NCI-H2171 treated with DMSO at 0.1 percent for 48 hours (cell line): ENCODE measurements at places on chromosomes 6 and 20.

- DNase-seq: no peak
Observed at GRCh38 chr20:38131588-38132121, 33.4 kb downstream of the TGM2 start.

- DNase-seq: no peak
Observed at GRCh38 chr20:49747707-49748524, 34.2 kb upstream of the B4GALT5 start.

- DNase-seq: no peak
Observed at GRCh38 chr6:99186417-99186816, 163.1 kb downstream of the FAXC start.

- no peak for DNase-seq
Observed at GRCh38 chr20:1206366-1207148, 3.3 kb downstream of the C20orf202 start.

GRCh38 chr6:37717836-37718251 lies 20.2 kb upstream of the MDGA1 start:
- no peak for DNase-seq

DNA sequence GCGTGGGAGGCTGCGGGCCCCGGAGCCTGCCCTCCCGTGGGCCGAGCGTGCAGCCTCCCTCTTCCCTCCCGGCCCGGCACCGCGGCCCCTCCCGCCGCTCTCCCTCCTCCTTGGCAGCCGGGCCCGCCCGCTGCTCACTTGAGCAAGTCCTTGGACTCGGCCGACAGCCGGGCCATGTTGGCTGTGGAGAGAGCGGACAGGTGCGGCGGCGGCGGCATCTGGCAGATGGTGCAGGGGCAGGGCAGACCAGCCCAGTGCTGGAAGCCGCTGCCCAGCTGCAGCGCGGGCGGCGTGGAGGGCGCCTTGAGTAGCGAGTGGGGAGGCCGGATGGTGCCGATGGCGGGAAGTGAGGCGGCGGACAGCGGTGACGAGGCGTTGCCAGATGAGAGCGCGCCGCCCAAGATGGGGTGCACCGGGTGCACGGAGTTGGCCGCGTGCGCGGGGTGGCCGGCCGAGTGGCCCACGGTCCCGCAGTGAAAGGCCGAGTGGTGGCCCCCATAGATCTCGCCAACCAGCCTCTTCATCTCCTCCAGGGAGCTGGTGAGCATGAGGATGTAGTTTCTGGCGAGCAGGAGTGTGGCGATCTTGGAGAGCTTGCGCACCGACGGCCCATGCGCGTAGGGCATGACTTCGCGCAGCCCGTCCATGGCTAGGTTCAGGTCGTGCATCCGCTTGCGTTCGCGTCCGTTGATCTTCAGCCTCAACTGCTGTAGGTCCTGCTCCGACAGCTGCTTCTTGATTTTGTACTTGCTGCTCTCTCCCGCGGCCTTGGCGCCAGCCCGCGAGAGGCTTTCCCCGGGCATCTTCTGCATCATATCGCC lies 766 bp downstream of the OLIG3 start:
- peak; percentile 71 for DNase-seq

GRCh38 chr6:168046696-168047095 lies 32.3 kb downstream of the FRMD1 start:
- no peak for DNase-seq

- no peak for DNase-seq
Observed at GRCh38 chr6:4512051-4512471, 264.1 kb upstream of the CDYL start.

GRCh38 chr6:116010790-116011401 lies 49.8 kb downstream of the FRK start:
- peak; percentile 72 for DNase-seq

DNA sequence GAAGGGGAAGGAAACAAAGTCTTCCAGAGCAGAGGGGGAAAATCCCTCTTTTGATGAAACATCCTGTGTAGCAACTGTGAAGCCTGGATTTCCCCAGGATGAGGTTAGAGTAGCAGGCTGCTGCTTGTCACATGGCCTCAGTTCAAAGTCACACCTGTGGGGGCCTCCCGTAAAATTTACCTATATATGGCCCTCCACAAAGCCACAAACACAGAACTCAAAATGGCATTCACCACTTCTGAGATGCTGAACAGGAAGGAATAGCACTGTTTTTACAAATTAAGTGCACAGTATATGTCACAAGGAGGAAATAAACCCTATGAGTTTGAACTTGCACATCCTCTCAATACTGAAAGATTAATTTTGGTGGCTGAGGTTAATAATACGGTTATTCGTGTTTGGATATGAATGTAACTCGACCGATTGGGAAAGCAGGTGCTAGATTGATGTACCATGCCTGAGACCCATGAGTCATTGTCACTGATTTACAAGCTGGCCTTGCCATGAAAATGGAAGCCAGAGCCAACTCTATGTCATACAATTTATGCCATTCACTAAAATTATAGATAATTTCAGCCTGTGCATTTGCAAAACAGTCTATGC lies 70.6 kb downstream of the SGK1 start:
- DNase-seq: no peak

DNA sequence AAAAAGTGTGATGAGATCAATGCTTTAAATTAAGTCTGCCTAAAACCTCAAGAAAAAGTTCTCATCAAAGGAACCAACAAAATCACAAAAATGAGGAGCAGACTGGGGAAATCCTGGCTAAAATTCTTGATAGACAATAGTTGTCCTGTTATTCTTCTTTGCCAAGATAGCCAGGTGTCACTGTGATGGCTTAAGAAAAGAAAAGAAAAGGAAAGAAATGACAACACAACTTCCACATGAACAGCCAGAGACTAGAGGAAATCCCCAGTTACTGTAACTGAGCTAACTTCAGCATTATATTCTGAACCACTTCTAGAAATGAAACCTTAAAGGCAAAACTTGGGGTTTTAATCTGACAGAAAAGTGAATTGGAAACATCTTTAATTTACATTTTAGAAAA lies 129.6 kb downstream of the CD24 start:
- no peak for DNase-seq

- no peak for DNase-seq
Observed at GRCh38 chr6:83600459-83600858, 88.1 kb downstream of the PRSS35 start.

GRCh38 chr6:28656715-28657114 lies 131.0 kb downstream of the GPX5 start:
- DNase-seq: no peak

DNA sequence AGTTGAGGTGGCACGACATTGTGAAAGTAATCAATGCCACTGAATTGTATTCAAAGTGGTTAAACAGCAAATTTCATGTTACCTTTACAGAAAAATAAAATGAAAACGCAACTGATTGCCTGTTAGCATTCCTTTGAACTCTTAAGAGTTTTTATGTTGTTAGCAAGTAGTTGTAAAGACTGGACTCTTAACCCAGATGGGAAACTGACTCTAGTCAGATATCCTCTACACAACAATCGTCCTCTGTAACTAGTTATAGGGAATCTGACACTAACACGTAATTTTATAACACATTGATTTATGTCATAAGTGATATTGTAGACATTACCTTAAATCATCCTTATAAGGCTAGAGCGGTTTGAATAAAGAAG lies 3.0 kb upstream of the FBXO9 start:
- DNase-seq: no peak

- peak; percentile 57 for DNase-seq
Observed at GRCh38 chr6:149200282-149200945, 117.1 kb upstream of the TAB2 start.

DNA sequence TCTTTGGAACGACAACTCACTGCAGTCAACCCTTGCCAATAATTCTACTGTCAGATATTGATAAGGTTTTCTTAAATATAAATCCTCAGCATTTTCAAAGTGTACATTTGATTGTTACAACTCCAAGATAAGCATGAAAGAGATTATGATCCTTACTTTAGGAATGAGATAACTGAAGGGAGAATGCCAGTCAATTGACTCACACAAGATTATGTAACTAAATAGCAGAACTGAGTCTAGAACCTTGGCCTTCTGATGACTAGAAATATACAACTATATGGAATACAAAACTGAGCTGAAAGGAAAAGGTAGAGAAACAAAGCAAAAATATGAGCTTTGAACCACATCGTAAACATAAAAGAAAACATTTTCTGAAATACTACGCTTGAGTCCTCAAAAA lies 26.9 kb upstream of the STXBP5 start:
- DNase-seq: no peak

GRCh38 chr6:132114201-132114825 lies 163.1 kb upstream of the CCN2 start:
- no peak for DNase-seq

DNA sequence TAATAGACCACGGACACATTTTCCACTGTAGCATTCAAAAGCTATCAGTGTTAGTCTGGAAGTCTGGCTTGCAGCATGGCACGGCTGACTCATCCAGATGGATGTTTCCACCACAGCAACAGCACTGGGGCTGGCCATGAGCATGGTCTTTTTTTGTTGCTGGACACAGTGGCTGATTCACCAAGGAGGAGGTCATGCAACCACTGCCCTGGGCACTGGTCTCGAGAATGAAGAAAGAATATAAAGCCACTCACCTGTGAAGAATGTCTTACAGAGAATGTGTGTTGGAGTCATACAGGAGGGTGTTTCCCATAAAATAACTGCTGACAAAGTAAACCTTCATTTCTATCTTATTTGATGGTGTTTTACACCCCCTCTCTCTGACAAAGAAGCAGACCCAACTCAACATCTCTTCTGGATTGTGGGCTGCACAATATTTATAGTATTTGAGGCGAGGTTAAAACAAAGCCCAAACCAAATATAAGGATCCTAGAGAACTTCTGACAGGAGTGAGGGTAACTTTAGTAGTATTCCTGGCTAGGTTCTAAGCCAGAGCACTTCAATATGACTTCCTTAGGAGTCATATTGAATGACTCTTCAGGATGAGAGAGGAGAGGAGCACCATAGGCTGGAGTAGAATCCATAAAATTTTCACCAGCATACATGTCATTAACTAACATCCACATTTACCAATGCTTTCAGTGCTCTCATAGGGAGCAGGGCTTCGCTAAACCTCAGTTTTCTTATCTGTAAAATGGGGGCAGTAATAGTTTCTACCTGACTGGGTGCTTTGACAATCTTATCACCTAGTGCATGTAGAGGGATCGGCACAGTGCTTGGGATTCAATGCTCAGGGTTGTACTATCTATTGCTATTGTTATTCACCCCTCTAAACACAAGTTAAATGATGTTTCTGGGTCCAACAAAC lies 121.4 kb downstream of the KIF13A start:
- no peak for DNase-seq

GRCh38 chr6:3650076-3650958 lies 101.2 kb downstream of the PXDC1 start:
- no peak for DNase-seq

DNA sequence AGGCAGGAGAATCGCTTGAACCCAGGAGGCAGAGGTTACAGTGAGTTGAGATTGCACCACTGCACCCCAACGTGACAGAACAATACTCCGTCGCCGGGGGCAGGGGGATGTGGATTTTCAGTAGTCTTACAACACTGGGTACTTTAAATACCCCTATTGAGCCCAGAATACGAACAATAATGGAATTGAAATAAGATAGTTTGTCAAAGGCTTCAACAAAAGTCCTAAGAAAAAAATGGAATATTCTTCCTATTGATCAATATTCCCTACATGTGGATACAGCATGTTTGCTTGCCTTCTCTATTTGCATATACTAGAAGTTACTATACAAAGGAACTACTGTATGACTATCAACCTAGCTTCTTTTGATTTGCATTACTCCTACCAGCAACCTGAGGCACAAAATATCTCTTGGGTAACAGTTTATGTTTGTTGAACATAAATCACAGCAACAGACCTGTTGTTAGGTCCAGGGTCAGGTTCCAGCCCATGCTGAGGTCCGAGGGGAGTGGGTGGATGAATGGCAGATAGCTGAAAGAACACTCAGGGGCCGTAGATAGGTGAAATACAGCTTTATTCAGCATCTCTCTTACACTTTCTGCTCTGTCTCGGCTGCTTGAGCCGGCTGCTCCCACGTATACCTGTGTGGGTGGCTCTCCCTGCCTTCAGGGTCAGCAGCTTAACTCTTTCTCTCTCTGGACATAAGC lies 23.8 kb downstream of the MAN1A1 start:
- DNase-seq: no peak

DNA sequence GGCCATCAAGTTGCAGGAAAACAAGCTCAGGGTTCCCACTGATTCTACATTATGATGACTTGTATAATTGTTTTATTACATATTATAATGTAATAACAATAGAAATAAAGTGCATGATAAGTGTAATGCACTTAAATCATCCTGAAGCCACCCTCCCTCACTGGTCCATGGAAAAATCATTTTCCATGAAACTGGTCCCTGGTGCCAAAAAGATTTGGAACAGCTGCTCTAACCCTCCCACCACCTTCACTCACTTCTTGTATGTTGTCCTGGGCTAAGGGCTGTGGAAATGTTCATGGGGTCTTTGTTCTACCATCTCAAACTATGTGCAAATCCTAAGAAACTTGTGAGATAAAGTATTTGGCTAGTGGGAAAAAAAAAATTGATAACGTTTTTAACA lies 133.8 kb downstream of the LRRC1 start:
- DNase-seq: peak; percentile 35

- no peak for DNase-seq
Observed at GRCh38 chr6:149847939-149848267, 16.3 kb downstream of the LRP11 start.

DNA sequence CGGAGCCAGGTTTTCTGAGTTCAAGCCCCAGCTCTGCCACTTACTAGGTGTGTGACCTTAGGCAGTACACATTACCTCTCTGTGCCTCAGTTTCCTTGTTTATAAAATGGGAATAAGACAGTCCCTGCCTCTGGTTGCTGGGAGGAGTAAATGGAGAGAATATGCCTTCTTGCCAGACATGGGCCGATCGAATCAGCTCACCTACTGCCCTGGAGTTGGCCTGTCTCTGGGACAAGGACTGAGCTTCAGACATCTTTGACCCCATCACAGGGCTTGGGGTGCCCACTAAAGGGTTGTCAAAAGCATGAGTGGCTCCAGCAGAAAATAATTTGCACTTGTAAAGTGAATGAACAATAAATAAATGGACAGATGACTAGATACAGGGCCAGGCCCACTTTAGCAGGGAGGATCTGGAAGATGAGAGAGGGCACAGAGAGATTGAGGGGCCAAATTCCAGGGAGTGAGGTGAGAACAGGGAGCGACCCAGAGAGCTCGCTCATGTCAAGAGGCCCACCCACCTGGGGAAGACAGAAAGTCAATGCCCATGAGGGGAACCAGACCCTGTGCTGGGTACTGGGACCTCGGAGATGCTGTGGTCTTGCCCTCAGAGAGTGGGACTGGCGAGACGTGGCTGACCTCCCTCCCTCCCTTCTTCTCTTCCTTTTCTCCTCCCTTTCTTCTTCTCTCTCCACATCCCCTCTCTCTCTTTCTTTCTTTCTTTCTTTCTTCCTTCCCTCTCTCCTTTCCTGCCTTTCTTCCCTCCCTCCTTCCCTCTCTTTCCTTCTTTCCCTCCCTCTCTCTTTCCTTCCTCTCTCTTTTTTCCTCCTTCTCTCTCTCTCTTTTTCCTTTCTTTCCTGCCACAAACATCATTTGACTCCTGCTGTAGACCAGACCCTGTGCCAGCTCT lies 3.9 kb upstream of the BPIFA2 start:
- DNase-seq: no peak

- no peak for DNase-seq
Observed at GRCh38 chr20:62880935-62881661, 19.5 kb upstream of the TCFL5 start.

GRCh38 chr20:8306937-8307336 lies 174.9 kb downstream of the PLCB1 start:
- DNase-seq: no peak

GRCh38 chr6:42764911-42765648 lies 16.8 kb upstream of the BICRAL start:
- DNase-seq: no peak

- DNase-seq: no peak
Observed at GRCh38 chr6:43203718-43204095, 21.7 kb downstream of the CUL9 start.

- peak; percentile 74 for DNase-seq
Observed at GRCh38 chr6:19752746-19753145, 84.4 kb upstream of the ID4 start.
